ENCODE measurements at places on chromosomes 2 and 18.

DNA sequence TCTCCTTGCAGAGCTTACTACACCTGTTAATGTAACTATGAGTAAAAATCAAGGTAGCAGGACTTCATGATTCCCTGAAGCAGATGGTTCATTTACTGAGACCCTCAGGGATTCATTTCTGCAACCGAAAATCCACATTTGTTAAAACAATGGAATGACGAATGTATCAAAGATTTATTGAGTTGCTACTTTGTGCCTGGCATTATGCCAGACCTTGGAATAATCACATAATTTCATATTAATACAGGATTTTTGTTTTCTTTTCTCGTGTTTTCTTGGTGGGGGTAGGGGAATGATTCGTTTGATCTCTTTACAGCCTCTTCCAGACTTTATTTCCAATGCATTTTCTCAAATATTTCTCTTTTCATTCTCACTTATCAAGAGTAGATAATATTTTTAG is 8.9 kb upstream of the KIF5C start:
- DNase-seq: no peak

DNA sequence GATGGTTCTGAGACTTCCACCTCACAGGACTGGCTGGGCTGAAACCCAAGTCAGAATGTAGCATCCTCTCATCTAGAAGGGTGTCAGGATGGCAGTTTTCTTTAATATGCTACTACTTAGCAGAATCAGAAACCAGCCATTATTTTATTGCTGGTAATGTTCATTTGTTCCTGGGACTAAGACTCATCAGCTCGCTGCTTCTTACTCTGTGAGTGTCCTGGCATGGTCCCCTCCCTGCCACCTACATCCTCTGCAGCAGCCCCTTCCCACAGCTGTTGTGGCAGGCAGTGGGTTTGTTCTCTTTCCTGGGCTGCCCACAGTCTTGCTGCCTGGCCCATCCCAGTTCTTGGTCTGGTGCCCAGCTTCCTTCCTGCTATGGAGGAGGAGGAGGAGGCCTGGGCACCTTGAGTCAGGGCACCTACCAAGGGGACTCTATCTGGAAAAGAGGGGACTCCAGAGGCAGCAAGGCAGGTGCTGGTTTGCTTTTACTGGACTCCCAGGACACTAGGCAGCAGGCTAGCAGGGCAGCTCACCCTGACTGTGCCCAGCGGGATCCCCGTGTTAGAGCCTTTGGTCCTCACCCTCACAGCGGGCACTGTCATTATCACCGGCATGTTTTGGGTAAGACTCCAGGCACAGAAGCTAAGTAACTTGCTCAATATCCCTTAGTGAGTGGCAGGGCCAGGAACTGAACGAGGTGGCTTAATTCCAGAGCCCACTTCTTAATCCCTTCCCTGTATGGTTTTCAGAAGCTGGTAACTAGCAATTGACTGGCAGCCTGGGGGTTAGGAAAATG is 62.1 kb downstream of the LRRFIP1 start:
- no peak for DNase-seq

DNA sequence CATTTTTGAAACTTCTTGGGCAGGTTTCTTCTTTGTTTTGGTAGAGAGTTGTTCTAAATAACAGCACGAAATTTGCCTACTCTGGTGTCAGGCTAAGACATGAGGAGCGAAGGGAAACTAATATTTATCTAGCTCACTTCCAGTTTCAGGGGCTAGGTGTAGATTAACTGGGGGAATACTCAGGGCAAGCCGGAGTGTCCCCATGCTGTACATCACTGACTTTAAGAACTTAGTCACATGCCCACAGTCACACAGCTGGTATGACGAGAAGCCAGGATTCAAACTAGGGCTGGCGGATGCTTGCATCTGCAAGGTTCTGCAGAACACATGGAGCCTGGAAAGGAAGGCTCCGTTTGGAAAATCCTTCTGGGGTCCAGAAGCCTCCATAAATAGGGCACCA is 133.3 kb downstream of the ALPK2 start:
- DNase-seq: no peak

DNA sequence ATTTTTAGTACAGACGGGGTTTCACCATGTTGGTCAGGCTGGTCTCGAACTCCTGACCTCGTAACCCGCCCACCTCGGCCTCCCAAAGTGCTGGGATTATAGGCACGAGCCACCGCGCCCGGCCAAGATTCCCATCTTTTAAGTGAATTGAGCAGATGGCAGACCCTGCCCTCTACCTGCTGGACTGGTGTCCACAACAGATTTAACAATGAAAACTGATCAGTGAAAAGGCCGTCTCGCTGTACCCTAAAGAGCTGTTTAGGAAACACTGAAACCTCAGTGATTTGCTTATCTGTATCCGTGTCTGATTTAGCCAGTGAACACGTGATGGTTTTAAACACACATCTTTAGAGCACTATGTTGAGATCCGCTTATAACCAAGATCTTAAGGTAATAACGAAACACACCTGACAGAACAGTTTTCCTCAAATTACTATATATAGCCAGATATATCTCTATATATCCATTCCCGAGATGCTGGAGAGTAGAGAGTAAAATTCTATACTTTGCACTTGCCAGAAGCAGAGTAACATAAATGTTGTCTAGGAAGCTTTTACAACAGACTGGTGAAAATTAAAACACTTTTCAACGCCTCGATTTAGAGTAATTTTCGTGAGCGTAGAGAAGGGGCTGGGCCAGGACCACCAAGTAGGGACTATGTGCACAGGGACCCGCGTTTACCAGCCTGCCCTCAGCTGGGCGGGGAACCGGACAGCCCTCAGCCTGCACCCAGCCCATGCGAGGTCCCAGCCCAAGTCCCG is 594 bp downstream of the FAM161A start:
- no peak for DNase-seq

- no peak for DNase-seq
These were observed 10.6 kb upstream of the IHH start for GRCh38 chr2:219071131-219071816.

GRCh38 chr2:216348756-216349308 is 23.5 kb downstream of the MARCHF4 start:
- DNase-seq: no peak

GRCh38 chr18:79600596-79600995 is 79.0 kb upstream of the CTDP1 start:
- DNase-seq: no peak

- no peak for DNase-seq
These were observed 2043.3 kb upstream of the PIK3C3 start for GRCh38 chr18:39911716-39912115.

Data from GM06990 (cell line).